ENCODE measurements at places on chromosomes 5 and 9. TPM values are rescaled to one million over a fixed set of nuclear protein-coding genes. Genes with fewer than 3 reads are reported as not detected.

DNA sequence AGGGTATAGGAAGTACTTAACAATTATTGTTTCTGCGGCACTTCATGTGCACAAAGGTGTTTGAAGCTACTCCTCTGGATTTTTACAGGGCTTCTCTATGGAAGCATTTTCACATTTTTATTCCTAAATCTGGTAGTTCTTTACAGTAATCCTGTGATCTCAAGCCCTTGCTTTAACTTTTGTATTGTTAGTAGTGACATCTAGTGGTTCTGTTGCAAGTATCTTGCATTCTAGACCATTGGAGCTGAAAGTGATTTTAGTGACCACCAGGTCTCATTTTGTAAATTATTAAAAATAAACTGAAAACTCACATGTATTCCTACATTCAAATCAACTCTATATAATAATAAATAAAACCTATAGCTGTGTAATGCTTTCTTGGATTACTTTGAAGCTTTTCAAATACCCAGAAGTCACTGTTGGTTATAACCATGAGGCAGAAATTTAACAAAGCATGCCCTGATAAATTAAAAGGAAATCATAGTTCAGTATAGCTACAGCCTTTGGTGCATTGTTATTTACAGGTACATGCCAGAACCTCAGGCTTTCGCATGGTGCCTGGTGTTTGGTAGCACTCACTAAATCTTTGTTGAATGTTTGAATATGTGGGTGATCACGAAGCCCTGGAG, 18.9 kb downstream of the RPS23 start:
- DNase-seq, result peak; percentile 45

DNA sequence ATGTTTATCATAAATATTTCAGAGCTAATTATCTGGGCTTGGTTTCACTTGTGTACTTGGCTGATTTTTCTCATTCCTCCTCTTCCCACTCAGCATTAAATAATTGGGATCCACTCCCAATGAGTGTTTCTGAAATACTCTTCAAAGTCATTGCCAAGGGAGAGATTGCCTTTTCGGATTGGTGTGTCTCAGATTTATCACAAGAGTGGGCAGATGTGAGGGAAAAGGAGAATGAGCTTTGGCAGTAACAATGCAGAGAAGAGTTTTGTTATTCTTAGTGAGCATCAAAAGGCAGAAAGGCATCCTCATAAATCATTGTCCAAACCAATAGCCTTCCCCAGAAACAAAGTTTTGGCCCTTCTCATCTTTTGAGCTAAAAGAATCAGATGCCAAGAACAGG, 79.2 kb downstream of the SEMA5A start:
- no peak for DNase-seq

Gene SLC6A3
- not detected for total RNA-seq

GRCh38 chr5:11037080-11037479, 276.0 kb upstream of the DAP start:
- DNase-seq, result no peak

DNA sequence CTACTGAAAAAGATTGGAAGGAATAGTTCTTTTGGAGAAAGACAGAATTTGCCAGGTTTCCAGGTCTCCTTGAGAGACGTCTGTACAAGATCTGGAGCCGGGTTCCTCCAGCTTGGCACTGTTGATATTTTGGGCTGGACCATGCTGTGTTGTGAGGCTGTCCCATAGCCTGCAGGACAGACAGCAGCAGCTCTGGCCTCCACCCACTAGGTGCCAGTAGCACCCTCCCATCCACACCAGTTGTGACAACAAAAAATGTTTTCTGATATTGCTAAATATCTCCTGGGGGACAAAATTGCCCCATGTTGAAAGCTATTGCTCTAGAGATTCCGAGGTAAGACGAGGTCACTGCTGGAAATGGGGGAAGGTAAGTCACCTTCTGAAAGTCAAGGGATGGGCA, 287.7 kb upstream of the DAP start:
- DNase-seq, result no peak

Gene DBH
- not detected for total RNA-seq

- no peak for DNase-seq
These were observed 44.1 kb upstream of the CEMIP2 start for GRCh38 chr9:71812385-71812784.

Gene MIER3
- total RNA-seq, result 9.4 TPM

Gene LRRC19
- not detected for total RNA-seq

GRCh38 chr9:78235256-78235761, 566 bp upstream of the CEP78 start:
- DNase-seq, result peak; percentile 20

DNA sequence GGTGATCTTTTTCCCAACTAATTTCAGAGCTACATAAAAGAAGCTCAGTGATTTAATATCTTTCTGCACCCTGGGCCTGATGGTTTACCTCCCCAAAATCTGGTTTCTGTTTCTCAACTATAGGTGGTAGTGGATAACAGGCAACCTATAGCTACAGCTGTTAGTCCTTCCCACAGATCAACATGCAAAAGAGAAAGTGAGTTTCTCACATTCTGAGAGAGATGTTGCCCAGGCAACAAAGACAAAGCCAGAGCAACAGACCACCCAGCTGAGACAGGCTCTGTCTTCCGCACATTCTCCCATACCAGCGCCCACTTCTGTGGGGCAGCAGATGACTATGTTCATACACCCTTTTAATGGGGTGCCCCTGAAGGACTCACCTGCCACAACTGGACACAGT, 40.7 kb upstream of the PPP2R2B start:
- no peak for DNase-seq
